Camera-type eye (tissue), 1 donor: ENCODE measurements at places on chromosomes 3 and 15. TPM values are rescaled to one million over a fixed set of nuclear protein-coding genes. Genes with fewer than 3 reads are reported as not detected.

The NSUN3 gene
- 29.6 TPM for total RNA-seq

The INSYN1 gene
- total RNA-seq = 19.9 TPM

The NANOGP8 gene
- not detected for total RNA-seq

The MITF gene
- total RNA-seq = 38.3 TPM

The TRIM59 gene
- 25.6 TPM for total RNA-seq

The RPS27L gene
- 40.7 TPM for total RNA-seq

The NR1I2 gene
- total RNA-seq = 0.38 TPM

The COL6A5 gene
- 0.16 TPM for total RNA-seq

The CNTN3 gene
- 22.3 TPM for total RNA-seq

The PLEKHO2 gene
- 34.1 TPM for total RNA-seq

The KCNAB1 gene
- total RNA-seq = 23.5 TPM
